ENCODE measurements at places on chromosomes 1 and 21. TPM values are rescaled to one million over a fixed set of nuclear protein-coding genes. Genes with fewer than 3 reads are reported as not detected.
A peak's percentile ranks its signal among the peaks of the same experiment; 100 is the strongest.

GRCh38 chr1:34278211-34278610, 101.5 kb downstream of the C1orf94 start:
- DNase-seq: no peak
- no peaks in the 10 kb centered on the region for H3K4me1 ChIP-seq
- H3K27ac ChIP-seq: no peak overlapping the region
- no peak overlapping the region for H3K4me3 ChIP-seq

- peak; percentile 23 for DNase-seq
- H3K36me3 ChIP-seq: no peaks in the 10 kb centered on the region
- H3K27ac ChIP-seq: no peak overlapping the region
- no peaks in the 10 kb centered on the region for H3K27me3 ChIP-seq
Measured at GRCh38 chr1:8821084-8821483, 3.6 kb upstream of the RERE start.

DNA sequence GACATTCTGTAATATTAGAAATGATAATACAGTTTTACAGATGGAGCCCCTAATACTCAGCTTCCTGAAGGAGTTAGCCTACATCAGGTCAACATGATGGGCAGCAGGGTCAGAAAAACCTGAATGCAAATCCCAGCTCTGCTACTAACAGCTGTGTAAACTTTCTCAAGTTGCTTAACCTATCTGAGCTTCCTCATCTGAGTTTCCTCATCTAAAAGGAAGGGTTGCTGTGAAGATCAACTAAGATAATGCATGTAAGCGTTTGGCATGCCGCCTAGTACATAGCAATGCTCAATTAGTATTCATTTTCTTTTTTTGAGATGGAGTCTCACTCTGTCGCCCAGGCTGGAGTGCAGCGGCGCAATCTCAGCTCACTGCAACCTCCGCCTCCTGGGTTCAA, 18.4 kb upstream of the DESI2 start:
- H3K27me3 ChIP-seq: no peaks in the 10 kb centered on the region
- no peaks in the 10 kb centered on the region for H3K4me1 ChIP-seq
- DNase-seq: no peak
- H3K27ac ChIP-seq: no peak overlapping the region
- no peak overlapping the region for H3K4me3 ChIP-seq
- H3K36me3 ChIP-seq: no peaks in the 10 kb centered on the region

GRCh38 chr1:198929961-198930599, 291.2 kb downstream of the PTPRC start:
- DNase-seq: no peak
- no peaks in the 10 kb centered on the region for H3K4me1 ChIP-seq
- H3K4me3 ChIP-seq: peak overlapping the region; percentile 21

GRCh38 chr1:39160703-39161102, 43.8 kb upstream of the MACF1 start:
- H3K4me3 ChIP-seq: no peak overlapping the region
- no peak for DNase-seq
- H3K36me3 ChIP-seq: no peaks in the 10 kb centered on the region
- H3K27ac ChIP-seq: no peak overlapping the region
- peaks cover 56% of the 10 kb centered on the region for H3K4me1 ChIP-seq

DNA sequence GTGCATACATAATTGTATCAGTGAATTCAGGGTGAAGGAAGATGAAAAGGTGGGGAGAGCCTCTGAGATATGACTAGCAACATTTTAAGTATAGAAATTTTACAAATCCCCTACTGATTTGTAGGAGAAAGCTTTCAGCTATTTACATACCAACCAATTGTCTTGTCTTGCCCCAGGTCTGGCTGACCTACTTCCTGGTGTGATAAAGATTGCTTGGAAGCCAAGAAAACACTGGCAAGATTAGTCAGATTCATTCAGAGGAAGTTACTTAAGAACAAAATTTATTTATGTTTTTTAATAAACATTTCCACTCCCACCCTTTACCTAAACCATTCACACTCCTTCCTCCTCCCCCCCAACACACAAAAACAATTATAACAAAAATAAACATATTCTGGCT, 17.5 kb downstream of the PTGS2 start:
- DNase-seq: no peak
- no peak overlapping the region for H3K27ac ChIP-seq
- H3K4me1 ChIP-seq: no peaks in the 10 kb centered on the region
- no peak overlapping the region for H3K4me3 ChIP-seq
- H3K36me3 ChIP-seq: no peaks in the 10 kb centered on the region
- H3K27me3 ChIP-seq: no peaks in the 10 kb centered on the region

DNA sequence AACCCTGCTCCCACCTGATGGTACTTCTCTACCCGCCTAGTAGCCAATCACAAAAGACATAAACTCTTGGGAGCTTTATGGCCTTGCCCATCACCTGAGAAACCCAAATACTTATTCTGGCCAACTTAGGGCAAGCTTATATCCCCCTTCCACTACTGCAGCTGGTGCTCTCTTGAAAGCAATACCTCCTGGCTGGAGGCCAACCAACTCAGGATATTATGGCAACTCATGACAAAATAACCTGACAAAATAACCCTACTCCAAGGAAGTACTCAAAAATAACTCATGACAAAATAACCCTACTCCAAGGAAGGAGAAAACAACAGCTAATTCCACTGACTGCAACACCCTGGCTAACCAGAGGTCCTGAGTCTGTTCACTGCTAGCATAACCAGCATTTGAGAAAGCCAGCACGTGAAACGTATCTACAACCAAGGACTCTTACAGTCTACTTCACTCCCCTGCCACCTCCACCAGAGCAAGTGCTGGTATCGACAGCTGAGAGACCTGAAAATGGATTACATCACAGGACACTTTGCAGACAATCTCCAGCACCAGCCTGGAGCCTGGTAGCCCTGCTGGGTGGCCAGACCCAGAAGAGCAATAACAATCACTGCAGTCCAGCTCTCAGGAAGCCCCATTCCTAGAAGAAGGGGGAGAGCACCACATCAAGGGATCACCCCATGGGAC, 179.9 kb downstream of the COL24A1 start:
- no peak overlapping the region for H3K4me3 ChIP-seq
- H3K4me1 ChIP-seq: no peaks in the 10 kb centered on the region
- no peaks in the 10 kb centered on the region for H3K27me3 ChIP-seq
- H3K36me3 ChIP-seq: no peaks in the 10 kb centered on the region
- H3K27ac ChIP-seq: no peak overlapping the region

DNA sequence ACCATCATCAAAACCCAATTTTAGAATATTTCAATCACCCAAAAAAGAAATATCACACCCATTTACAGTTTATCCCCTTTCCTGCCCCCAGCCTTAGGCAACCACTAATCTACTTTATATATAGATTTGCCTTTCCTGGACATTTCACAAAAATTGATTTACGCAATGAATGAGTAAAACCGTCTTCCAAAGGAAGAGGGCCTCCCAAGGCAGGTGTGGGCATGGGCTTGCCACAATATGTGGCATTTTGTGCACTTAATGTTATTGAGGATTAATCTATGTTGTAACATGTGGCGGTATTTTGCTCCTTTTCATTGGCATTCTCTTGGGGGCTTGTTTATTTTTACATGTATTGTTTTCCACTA, 11.8 kb upstream of the BMP8B start:
- no peak for DNase-seq
- no peaks in the 10 kb centered on the region for H3K27me3 ChIP-seq
- H3K4me1 ChIP-seq: peaks cover 5% of the 10 kb centered on the region
- H3K27ac ChIP-seq: no peak overlapping the region

DNA sequence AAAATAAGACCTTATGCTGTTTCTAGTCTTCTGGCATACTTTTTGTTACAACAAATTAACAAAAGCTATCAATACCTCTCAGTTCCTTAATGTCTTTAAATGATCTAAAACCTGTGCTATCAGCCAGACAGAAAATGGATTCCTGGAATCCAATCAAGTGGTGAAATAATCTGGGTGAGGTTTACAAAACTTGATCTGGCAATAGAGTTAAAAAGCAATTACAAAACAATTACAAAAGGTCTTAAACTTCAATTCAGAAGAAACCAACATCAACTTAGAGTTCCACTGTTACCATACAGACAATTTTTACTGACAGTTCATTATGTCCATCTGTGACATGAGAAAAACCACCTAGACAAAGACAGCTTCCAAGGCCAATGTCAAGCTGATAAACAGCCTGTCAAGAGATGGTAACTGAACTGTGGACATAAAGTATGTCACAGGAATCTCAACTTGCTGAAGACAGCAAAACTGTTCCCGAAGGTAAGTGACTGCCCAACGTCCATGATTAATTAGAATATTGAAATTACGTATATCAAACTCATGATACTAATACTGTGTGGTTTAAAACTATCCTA, 17.4 kb downstream of the ZZZ3 start:
- H3K27ac ChIP-seq: no peak overlapping the region
- no peaks in the 10 kb centered on the region for H3K27me3 ChIP-seq
- H3K4me1 ChIP-seq: peaks cover 13% of the 10 kb centered on the region
- no peaks in the 10 kb centered on the region for H3K36me3 ChIP-seq
- H3K4me3 ChIP-seq: no peak overlapping the region

- no peaks in the 10 kb centered on the region for H3K27me3 ChIP-seq
- H3K4me1 ChIP-seq: no peaks in the 10 kb centered on the region
- no peak overlapping the region for H3K27ac ChIP-seq
- H3K4me3 ChIP-seq: no peak overlapping the region
- no peaks in the 10 kb centered on the region for H3K36me3 ChIP-seq
Measured at GRCh38 chr1:66571789-66572188, 37.8 kb downstream of the SGIP1 start.

GRCh38 chr1:232291261-232291660, 338.7 kb downstream of the SIPA1L2 start:
- H3K36me3 ChIP-seq: no peaks in the 10 kb centered on the region
- no peak overlapping the region for H3K4me3 ChIP-seq
- peak; percentile 74 for DNase-seq
- H3K4me1 ChIP-seq: peaks cover 11% of the 10 kb centered on the region
- no peak overlapping the region for H3K27ac ChIP-seq

DNA sequence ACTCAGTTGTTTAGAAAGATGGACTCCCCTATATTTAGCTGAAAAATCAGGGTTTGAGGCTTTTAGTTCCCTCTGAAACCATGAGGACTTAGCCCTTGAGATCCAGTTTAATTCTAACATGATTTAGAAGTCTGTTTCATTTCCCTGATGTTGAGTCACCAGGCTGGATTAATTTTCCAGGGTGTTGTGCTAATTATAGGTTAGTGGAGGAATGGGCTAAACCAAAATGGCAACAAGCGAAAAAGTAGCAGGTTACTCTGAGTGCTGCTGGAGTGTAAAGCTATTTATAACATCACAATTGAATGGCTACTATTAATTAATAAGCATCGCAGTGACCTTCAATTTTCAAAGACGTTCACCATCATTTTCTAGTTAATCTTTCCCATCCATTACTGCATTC, 15.5 kb upstream of the USP24 start:
- no peak overlapping the region for H3K4me3 ChIP-seq
- no peak for DNase-seq
- peak overlapping the region; percentile 87 for H3K27ac ChIP-seq
- peaks cover 8% of the 10 kb centered on the region for H3K4me1 ChIP-seq
- H3K27me3 ChIP-seq: no peaks in the 10 kb centered on the region
- no peaks in the 10 kb centered on the region for H3K36me3 ChIP-seq

Gene SMYD3
- 8.5 TPM for total RNA-seq

Gene SPRR2F
- 2.8 TPM for total RNA-seq

Gene AIM2
- not detected for total RNA-seq

Gene PADI1
- total RNA-seq: not detected

All from right atrium auricular region (tissue), 2 donors.